Caudate nucleus (tissue), 63 donors: ENCODE measurements at places on chromosomes 6 and 20.

- no peak for DNase-seq
Observed at GRCh38 chr6:94245395-94245794, 826.0 kb upstream of the EPHA7 start.

- DNase-seq = no peak
Observed at GRCh38 chr6:22952097-22952496, 382.7 kb downstream of the HDGFL1 start.

GRCh38 chr20:64050261-64051032, 1.0 kb upstream of the SOX18 start:
- DNase-seq = no peak

DNA sequence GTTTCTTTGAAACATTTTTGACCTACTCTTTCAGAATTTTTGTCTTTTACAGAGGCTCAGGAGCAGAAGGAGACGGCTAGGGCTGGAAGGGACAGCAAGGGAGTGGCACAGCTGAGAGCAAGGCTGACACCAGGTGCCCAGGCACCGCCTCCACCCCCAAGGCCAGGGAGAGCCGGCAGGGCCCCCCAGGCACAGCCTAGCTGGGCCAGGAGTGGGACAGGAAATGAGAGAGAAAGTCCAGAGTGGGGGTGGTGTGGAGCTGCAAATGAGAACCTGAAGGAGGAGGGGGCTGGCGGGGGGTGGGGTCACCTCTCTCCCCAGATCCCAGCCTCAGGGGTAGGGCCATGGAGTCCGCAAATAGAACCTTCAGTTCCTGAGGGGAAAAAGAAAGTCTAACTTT, 236.7 kb downstream of the CDC5L start:
- DNase-seq = no peak

- no peak for DNase-seq
Observed at GRCh38 chr20:10504994-10505730, 70.1 kb downstream of the SLX4IP start.

DNA sequence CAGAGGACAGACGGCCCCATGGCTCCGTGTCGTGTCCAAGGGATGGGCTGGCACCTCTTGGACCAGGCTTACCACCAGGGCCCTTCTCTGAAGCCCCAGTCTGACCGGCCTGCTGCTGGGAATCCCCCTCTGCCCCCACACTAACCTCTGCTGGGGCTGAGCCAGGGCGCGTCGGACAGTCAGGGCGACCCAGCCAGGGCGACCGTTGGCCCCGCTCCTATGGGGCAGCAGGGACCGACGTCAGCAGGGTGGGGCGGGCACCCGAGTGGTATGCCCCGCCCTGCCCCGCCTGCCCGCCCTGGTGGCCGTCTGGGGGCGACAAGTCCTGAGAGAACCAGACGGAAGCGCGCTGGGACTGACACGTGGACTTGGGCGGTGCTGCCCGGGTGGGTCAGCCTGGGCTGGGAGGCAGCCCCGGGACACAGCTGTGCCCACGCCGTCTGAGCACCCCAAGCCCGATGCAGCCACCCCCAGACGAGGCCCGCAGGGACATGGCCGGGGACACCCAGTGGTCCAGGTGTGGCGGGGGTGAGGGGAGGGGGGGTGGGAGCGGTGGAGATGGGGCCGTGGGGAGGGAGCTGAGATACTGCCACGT, at the start of gene SLC17A9:
SLC17A9 (plus strand) TSS at position 337 of the 595 bp plus-strand sequence; CDS start at position 459, 122 bp downstream.
- no peak for DNase-seq

GRCh38 chr6:127792616-127793015, 108.2 kb downstream of the THEMIS start:
- no peak for DNase-seq

- DNase-seq = no peak
Observed at GRCh38 chr20:57525328-57526086, 567 bp upstream of the CTCFL start.

GRCh38 chr6:140684776-140685550, 1310.5 kb upstream of the CITED2 start:
- no peak for DNase-seq

DNA sequence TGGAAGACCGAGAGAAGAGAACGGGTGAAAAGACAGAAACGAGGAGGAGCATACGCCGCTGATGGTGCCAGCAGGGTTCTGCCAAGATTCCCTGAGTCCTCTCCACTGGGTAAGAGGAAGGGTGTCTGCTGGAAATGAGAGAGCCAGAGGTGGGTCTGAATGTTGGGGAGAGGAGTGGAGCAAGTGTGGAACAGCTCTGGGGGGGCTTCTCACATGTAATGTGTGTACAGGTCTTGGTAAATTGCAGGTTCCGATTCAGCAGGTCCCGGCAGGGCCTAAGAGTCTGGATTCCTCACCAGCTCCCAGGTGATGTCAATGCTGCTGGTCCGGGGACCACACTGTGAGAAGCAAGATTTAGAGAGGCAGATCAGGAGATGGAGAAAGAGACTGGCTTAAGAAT, 1.5 kb upstream of the EBF4 start:
- DNase-seq = no peak

DNA sequence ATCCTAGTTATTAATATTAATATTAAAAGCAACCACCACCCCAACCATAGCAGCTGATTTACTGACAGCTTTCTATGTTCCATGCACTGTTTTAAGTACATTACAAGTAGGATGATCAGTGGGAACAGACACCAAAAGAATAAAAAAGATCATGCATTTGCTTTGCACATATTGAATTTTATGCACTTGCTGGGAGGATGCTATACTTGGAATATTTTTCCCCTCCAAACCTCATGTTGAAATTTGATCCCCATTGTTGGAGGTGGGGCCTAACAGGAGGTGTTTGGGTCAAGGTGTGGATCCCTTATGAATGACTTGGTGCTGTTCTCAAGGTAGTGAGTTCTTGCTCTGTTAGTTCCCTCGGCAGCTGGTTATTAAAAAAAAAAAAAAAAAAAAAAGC, 178.9 kb upstream of the MYLIP start:
- no peak for DNase-seq

DNA sequence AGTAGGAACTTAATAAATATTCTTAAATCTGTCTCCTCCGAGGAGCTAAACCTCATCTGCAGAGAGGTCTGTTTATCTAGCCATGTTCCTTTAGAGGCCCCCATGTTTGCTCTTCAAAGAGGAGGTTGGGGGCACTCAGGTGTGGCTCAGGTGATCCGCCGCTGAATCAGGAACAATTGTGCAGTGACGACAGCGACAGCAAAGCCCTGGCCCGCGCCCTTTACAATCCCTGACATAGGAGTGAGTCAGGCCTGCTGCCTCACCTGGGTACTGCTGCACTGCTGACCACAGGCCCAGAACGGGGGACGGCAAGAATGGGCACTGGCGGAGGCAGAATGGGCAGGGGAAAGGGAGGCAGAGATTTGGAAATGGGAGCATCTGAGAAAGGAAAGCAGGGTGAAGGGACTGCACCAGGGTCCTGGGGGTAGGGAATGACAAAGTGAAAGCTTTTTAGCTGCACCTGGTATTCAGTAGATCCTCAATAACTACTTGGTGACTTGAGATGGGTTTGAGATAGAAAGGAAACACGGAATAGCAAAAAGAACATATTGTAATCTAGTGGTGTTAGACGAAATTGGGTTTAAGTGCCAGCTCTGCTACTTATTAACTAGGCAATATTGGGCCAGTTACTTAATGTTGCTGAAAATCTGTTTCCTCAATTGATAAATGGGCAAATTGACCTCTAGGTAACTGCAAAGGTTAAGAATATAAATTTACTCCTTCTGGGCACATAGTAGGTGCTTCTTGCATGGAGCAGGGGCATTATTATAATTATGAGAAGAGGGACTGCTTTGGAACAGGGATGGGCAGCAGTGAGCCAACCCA, 5.4 kb upstream of the IER3 start:
- DNase-seq = no peak

DNA sequence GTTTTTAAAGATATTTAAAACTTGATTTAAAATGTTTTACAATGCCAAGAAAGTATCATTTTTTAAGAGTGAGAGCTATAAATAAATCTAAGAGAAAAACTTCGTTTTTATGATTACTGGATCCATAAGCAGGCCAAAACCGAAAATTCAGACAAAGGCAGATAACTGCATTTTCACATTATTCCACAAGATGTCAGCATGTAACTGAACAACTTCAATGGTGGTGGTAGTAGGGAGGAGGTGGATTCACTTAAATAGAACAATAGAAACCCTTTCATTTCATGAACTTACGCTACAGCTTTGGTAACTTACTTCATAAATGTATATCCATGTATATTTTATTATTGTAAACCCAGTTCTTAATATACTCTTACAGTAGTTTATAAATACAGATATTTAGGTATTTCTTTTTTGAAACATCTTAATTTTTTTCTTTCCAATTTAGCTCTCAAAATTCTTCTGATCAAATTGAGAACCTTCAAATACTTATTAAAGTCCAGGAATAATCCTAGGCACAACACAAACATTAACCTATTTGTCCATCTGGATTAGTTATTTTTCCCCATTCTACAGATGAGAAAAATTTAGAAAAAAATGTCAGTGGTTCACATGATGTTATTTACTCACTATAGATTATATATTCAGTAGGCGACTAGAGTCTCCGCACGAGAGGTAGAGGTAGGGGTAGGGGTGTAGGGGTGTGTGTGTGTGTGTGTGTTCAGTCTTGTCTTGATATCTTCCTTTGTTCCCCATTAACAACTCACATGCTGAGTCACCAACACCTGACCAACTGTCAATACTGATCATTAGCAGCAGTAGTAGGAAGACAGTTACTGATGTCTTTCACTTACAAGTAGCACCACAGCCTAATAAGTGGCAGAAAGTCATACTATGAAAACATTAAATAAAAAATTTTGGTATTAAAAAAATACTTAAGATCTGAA, 111.5 kb downstream of the ARHGAP18 start:
- no peak for DNase-seq

DNA sequence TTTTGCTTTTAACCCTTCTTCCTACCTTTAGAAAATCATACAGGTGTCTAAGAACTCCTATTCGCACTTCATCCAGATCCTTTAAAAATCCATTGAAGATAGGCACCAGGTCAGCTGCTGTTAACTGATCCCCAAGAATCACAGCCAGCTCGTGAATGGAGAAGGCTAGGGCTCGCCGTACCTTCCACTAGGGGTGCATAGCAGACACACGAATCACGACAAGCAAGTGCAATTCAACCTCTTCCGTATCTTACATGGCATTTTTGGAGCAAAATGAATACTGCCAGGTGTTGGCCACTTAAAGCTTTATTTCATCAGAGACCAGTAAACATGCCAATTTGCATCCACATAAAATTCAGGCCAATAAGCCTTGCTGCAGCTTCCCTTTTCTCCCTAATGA, 10.8 kb upstream of the ANKRD60 start:
- DNase-seq = no peak

- no peak for DNase-seq
Observed at GRCh38 chr6:21742238-21742660, 148.7 kb downstream of the SOX4 start.
